Brain (organoid and tissue), 16 donors: ENCODE measurements at places on chromosomes 1 and 21.

DNA sequence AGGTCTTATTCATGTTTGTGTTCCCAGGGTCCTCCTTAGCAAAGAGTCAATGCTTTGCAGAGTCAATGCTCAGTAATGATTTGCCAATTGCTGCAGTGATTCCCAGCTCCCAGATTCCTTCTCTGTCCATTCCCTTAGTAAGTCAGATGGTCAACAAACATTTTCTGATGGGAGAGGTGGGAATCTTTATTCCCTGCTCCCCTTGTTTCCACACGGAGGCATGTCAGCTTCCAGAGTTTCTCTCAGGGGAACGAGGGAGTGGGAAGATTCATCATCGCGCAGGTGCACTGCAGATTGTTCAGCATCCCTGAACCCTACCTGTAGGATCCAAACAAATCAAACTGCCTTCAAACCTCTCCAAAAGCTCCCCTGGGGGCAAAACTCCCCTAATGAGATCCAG is 7.5 kb upstream of the AHDC1 start:
- DNase-seq, result no peak

GRCh38 chr21:42227909-42228708 is 9.2 kb downstream of the ABCG1 start:
- no peak for DNase-seq

- DNase-seq, result no peak
Observed at GRCh38 chr1:246178717-246179311, 328.3 kb downstream of the SMYD3 start.

- DNase-seq, result no peak
Observed at GRCh38 chr1:12504601-12505000, 113.4 kb downstream of the DHRS3 start.

DNA sequence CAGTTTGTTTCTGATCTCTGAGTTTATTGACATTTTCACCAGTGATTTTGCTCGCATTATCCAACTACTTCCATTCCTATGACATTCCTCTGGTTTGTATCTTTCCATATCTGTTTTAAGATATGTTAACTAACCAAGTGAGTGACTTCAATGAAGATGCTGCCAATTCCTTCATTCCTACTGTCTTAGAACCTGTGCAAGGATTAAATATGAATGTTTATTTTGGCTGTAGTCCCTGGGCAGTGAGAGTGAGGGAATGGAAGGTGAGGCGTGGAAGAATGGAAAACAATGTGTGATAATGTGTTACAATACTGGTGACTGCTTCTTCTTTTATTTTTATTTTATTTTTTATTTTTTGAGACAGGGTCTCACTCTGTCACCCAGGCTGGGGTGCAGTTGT is 183.0 kb downstream of the SDCCAG8 start:
- no peak for DNase-seq

GRCh38 chr1:222781251-222781650 is 33.6 kb upstream of the DISP1 start:
- no peak for DNase-seq

DNA sequence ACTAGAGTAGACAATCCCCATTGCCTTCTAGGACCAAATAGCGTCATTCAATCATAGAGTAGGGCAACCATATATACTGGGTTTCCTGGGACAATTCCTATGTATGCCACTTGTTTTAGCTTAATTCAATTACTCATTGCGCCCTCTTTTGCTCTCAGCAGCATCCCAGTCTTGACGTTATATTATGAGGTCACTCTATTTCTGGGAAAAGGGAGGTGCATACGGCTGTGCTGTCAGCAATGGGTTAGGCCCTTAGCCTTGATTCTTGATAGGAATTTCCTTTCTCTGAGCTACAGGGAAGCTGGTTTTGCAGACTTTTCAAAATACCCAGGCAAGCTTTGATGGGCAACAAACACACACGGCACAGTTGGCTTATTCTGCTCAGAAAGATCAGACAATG is 4.4 kb upstream of the KAZN start:
- no peak for DNase-seq

DNA sequence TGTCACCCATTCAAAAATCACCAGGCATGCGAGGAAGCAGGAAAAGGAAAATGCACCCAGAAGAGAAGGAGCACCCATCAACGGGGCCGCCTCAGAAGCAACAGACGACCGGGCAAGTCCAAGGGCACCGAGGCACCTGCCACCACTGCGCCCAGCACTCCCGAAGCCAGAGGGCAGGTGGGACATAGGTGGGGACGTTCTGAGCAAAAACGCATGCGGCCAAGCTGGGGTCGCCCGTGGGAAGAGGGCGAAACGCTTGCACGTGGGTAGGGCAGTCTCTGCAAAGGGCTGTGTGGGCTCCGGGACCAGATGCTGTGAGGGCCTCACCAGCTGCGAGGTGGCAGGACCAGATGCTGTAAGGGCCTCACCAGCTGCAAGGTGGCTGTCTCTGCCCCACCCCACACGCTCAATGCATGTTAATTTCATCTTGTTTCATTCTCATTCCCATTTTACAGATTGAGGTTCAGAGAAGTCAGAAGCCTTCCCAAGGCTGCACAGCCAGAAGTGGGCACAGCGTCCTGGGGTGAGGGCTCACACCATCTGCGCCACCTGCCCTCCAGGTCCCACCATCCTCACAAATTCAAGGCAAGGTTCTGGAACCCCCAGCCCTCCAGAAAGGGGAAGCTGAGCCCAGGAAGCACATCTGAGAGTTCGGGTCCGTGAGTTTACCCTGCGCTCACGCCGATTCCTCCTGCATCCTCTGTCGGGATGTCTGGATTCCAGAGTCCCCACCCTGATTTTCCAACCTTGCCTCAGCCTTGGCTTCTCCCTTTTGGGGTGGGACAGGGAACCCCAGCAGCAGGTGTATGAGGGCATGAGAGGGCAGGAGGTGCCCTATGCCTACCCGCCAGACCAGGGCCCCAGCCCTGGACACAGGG is 8.2 kb upstream of the SAMD11 start:
- no peak for DNase-seq

GRCh38 chr1:67004176-67004575 is 49.8 kb downstream of the SLC35D1 start:
- no peak for DNase-seq

DNA sequence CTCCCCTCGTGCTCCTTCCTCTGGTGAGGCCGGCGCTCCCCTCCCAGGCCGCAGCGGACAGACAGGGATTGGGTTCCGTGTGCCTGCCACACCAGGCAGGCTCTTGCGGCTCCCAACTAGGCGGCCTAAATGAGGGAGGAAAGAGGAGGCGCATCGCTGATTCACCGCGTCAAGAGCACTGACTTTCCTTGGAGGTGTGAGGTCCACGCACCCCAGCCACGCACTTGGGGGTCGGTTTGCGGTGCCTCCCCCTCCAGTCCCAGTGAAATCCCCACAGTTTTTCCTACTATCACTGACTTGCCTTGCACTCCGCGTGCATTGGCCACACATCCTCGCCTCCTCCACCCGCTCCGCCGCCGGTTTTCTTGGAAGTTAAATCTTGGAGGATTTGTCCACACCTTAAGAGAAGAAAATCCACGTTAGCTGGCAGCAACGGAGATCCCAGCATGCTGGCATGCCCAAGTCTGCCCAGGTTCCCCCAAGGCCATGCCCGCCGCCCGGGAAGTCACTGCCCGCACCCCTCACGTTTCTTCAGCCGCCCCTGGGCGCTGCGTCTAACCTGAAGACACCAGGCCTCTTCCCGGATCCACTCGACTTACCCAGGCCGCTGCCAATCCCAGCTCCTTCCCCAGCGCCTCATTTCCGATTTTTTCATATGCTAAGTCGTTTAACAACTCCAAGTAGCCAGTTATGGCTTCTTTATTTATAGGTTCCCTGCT is 1.1 kb upstream of the FOXD3 start:
- DNase-seq, result peak; percentile 54

DNA sequence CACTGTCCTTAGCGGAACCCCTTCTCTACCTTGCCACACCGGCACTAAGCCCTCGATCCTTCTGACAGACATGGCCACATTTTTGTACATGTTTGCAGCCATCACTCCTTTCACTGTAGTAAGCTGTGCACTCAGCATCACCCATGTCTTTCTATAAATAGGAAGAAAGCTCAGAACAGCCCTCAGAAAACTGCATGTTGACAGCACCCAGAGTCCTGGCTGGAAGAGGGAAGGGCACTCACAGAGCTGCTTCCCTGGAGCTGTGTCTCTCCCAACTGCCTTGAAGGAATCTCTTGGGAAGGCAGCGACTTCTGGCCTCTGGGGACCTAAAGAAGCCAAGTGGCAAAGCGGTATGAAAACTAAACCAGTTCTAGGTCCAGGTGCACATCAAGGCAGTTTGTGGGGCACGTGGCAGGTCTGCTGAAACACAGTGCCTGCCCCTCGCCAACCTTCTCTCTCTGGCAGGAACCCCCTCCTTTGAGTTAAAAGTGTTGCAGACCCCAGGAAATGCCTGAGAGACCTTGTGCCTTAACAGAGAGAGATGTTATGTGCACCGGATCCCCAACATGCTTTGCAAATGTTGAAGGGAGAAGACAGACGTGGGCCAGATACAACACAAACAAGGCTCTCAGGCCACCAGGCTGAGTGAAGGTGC is 41.9 kb upstream of the H6PD start:
- DNase-seq, result no peak

DNA sequence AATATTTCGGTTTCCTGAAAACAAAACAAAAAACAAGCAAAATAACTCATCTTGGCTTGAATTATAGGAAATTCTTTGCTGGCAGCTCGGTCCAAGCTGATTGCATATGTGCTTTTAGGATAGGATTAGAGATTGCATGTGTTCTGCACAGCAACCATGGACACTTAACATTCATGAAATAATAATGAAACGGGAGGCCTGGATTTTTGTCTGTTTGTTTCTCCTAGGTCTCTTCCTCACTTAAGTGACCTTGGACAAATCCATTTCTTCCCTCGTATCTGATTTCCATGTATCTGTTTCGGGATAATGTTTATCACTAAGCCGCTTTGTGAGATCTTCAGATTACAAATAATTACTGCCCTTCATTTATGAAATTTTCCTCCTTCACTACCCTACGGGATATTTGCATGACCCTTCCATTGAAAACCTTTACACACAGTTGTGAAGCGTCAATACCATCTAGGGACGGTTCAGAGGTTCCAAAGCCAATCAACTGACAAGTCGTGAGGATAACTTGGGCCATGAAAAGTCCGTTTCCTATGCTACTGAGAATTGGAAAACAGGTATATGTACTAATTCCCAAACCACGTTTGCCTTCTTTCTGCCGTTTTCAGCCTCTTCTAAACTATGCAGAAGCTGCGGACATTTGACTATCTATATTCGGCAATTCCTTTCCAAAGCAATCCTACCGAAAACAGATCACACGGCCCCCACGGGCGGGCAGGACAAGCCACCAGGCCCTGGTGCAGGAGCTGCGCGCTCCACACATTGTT is 1.3 kb upstream of the H3-3A start:
- DNase-seq, result peak; percentile 81

GRCh38 chr1:169896013-169896412 is 2.3 kb upstream of the SCYL3 start:
- no peak for DNase-seq

DNA sequence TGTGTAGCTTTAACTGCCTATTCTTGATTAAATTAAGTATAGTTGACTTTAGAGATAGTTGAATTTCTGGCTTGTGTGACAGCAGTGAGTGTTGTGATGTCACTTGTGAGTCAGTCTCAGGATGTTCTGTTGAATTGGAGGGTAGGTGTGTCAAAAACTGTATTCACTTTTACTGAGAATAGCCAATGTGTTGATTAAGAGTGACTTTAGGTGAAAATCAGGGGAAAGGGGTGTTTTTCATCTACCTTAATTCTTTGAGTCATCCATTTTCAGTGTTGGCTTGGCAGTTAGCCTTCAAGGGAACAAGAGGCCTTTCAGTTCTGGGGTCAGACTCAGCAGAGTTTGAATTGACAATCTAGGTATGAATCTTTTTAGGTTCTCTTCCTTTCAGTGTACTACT is 75.9 kb downstream of the CDC14A start:
- DNase-seq, result no peak

GRCh38 chr1:164692420-164692819 is 133.4 kb downstream of the PBX1 start:
- DNase-seq, result no peak

DNA sequence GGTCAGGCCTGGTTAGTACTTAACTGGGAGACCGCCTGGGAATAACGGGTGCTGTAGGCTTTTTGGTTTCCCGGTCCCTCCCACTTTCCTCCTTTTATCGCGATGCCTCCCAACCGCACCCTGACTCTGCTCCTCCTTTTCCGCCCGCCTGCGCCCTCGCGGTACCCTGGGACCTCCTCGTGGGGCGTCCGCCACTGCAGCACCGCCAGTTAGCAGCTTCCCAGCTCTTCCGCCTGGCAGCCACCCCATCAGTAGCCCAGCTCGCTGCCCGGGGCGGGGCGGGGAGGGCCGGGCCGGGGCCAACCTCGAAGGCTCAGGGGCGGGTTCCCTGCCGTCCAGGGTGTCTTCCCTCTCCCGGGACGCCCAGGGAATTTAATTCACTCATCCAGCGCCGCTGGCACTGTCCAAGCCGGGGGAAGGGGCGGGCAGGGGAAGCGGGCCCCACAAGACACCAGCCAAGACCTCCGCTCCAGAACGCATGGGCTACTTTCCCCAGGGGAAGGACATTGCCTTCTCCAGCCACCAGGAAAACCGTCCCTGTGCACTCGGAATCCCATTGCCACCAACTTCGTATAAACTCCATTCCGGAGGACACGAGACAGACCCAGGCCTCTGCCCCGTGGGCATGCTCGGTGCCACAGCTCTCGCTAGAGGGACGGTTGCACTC is 2.0 kb upstream of the ZNF678 start:
- no peak for DNase-seq

DNA sequence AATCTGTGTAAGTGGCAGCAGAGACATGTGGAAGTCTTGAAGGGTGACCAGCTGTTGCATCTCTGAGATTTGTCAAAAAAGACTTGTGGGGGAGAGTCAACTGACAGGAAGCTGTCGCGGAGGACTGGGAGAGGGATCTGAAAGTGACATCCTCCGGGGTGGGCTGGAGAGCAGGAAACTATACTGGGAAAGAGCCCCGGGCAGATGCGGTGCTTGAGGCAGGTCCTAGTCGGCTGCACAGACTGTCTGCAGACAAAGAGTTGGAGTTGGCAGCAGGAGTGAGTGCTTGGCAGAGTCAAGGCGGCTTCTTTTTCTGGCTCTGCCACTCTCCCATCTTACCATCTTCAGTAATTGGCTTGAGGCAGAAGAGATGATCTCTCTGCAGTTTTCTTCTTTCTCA is 294.0 kb upstream of the C1orf87 start:
- peak; percentile 97 for DNase-seq

DNA sequence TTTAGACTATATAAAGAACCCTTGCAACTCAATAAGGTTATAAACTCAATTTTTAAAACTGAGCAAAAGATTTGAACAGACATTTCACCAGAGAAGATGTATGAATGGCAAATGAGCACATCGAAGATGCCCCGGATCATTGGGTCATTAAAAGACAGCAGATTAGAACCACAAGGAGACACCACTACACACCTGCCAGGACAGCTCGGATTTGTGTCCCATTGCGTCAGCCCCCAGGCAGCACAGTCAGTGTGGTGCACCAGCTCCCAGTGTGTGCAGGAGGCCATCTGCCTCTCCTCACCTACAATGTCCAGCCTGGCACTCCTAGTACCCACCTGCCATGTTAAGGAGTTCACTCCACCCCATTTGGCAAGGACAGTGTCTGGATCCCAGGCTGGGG is 61.1 kb upstream of the LRP8 start:
- peak; percentile 75 for DNase-seq
